ENCODE measurements at places on chromosomes 6 and 20.

GRCh38 chr6:168563656-168564055 lies 122.7 kb downstream of the SMOC2 start:
- no peak for DNase-seq

GRCh38 chr20:36614781-36615557 lies 9.4 kb downstream of the RAB5IF start:
- DNase-seq = no peak

DNA sequence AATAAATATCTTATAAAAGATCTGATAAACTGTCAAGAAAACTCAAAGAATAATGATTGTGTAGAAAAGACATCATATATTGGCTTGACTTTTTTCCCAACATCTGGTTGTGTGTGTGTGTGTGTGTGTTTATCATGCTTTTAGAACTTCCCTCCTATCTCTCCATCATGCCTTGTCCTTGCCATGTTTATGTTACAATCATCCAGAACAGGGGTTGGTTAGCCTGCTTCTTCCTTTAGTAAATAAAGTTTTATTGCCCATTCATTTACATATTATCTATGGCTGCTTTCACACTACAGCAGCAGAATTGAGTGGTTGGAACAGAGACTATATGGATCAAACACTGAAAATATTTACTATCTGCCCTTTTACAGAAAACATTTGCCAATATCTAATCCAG lies 52.8 kb upstream of the RIPOR2 start:
- no peak for DNase-seq

DNA sequence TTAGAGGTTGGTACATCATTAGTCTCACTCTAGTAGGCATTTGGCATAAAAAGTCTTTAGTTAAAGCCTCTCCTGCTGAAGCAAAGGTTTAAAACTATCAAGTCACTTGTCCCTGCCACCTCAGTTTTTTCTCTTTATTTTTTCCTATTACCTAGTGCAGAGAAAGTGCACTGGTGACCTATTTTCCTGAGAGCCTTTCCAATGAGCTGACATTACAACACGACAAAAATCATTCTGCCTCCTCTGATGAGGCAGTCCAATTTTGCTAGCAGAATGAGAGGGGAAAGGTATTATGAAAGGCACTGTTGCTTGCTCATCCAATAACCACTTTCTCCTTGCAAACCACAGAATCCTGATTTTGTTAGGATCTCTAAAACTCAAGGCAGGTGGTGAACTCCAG lies 73.3 kb upstream of the SGK1 start:
- DNase-seq = no peak

DNA sequence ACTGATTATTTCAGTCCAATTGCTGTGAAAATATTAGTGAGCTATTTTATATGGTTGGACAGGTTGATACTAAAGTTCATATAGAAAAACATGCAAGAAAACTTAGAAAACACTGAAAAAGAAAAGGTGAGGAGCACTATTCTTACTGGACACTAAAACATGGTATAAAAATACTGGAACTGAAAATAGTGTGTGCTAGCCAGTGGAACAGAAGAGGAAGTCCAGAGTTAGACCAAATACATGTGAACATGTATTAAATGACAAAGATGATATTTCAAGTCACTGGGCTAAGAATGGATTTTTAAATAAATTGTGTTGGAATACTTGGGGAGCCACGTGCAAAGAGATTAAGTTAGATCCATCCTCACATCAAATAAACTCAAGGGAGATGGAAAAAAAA lies 218.5 kb downstream of the TMEM242 start:
- DNase-seq = no peak

DNA sequence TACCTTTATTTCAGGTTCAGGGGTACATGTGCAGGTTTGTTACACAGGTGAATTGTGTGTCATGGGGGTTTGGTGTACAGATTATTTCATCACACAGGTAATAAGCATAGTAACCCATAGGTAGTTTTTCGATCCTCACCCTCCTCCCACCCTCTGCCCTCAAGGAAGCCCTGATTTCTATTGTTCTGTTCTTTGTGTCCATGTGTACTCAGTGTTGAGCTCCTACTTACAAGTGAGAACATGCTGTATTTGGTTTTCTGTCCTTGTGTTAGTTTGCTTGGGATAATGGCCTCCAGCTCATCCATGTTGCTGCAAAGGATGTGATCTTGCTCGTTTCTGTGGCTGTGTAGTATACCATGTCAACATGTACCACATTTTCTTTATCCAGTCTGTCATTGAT lies 66.0 kb downstream of the STK4 start:
- no peak for DNase-seq

DNA sequence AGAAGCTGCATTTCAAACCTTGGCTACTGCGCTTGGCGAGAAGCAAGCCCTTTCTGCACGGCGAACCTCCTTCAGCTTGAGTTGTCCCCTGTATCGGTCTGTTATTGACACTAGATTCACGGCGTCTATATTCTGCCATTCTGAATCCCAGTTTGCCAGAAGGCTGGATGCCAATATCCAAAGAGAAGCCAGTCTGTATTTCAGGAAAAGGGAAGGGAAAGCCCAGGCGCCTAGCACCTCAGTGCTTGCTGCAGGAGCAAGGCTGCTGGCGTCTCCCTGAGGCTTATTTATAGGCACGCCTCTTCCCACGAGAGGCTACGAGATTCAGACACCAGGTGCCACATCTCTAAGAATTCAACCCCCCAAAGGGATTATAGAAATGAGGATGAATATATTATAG lies 89.6 kb upstream of the CDH4 start:
- no peak for DNase-seq

- DNase-seq = no peak
Observed at GRCh38 chr20:49427751-49428518, 54.5 kb downstream of the KCNB1 start.

GRCh38 chr20:10282979-10283456 lies 64.4 kb downstream of the SNAP25 start:
- DNase-seq = no peak

GRCh38 chr6:47420394-47421371 lies 56.9 kb upstream of the CD2AP start:
- DNase-seq = no peak

DNA sequence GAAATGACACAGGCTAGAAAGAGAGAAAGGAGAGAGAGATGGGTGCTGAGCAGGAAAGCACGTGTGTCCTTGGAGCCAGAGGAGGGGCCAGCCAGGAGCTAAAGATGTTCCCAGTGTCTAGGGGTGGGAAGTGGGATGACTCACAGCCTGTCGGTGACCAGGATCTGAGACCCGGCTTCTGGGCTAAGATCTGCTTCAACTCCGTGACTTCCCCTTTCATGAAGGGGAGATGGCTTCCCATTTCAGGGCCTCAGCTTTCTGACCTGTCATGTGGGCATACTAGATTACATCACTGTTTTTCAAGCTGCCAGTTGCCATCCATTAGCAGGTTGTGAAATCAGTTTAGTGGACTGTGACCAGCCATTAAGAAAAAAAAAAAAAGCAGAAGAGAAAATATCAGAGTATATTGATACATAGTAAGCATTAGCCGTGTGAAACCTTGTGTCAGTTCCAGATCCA lies 5.4 kb downstream of the TGM3 start:
- peak; percentile 87 for DNase-seq

- no peak for DNase-seq
Observed at GRCh38 chr20:14951105-14951504, 613.7 kb upstream of the FLRT3 start.

- peak; percentile 33 for DNase-seq
Observed at GRCh38 chr20:1122388-1123315, 4.2 kb downstream of the PSMF1 start.
